T1000 (cell line): ENCODE measurements at places on chromosomes 6 and 20.
A peak's percentile ranks its signal among the peaks of the same experiment; 100 is the strongest.

DNA sequence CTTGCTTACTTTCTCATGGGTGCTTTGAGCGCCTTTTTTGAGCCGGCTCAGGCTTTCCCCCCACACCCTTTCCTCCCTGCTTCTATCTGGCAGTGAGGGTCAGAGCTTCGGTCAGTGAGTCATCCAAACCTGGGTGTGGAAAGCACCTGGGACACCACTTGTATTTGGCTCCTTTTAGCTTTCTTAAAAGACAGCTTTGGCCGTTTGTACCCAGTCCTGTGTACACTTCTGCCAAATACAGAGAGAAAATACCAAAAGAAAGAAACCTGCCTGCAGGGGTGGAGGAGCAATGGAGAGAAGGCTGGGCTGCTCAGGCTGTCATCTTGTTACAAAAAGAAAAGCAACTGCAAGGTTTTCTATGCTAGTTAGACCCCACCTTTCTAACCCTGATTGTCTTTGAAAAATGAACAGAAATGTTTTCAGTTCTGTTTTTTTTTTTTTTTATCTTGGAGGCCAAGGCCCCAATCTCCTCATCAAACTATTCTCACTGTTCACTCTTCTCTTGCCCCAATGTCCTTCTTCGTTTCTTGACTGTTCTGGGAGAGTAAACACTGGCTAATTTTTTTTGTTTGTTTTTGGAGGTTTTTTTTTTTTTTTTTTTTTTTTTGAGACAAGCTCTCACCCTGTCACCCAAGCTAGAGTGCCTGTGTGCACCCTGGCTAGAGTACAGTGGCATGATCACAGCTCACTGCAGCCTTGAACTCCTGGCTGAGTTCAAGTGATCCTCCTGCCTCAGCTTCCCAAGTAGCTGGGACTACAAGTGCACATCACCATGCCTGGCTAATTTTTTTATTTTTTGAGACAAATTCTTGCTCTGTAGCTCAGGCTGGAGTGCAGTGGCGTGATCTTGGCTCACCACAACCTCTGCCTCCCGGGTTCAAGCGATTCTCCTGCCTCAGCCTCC, 76.4 kb downstream of the SSR1 start:
- DNase-seq = no peak

DNA sequence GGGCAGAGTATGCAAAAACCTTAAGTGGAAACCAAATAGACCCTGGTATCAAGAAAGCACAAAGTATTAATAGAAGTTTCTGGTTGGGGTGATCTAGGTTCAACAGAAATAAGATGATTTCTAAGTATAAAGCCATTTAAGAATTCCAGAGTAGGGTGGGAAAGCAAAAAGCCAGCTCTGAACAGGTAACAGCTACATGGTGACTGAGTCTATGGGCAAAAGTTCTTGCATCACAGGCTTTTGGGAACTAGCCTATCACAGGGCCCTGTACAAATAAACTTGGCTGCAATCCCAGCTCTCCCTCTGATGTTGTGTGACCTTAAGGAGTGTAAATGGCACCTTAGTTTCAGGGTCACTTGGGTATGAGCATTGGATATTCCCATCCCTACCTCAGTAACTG, 5.5 kb downstream of the TCF19 start:
- DNase-seq = no peak

DNA sequence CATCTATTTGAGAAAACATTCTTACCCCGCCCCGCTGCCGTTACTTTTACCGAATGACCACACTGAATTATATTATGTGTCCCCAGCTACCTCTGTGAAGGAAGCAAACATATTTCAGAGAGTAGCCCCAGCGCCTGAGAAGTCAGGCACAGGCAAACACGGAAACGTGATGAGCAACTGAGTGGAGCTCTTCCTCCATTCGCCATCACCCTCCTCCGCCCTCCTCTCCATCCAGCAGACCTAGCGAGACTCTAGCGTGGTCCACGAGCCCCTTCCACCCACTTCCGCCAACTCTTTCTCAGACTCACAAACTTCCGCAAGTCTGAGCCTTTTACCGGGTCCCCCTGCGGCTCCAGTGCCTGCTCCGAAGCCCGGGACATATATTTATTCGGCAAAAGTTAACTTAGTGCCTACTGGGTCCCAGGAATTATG, 582 bp downstream of the SNRPB start:
- peak; percentile 29 for DNase-seq

DNA sequence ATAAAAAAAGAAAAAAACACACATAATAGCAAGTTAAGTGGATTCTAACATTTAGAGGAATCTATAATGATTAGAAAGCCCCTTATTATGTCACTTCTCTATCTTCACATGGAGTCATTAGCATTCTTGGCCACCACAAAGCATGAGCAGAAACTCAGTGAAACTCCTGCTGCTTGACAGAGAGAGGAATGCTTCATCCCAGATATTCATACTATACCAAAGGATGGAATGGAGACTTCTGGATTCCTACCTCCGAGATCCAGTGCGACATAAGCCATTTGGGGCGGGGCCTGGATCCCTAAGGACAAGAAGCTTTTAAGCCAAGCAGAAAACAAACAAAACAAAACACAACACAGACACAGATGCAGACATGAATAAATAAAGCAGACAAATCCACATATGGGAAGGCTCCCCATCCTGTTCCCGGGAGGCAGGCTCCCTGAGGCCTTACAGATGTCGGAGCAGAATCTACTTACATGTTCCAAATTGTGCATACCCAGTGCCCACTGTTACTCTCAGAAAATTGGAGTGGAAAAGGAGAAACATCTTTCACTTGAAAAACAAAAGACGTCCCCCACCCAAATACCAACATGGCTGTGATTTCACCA, 727.3 kb downstream of the MAFB start:
- no peak for DNase-seq

GRCh38 chr6:20946022-20946421, 411.8 kb downstream of the CDKAL1 start:
- DNase-seq = no peak

- DNase-seq = no peak
Measured at GRCh38 chr20:19699180-19699971, 58.7 kb upstream of the RIN2 start.

DNA sequence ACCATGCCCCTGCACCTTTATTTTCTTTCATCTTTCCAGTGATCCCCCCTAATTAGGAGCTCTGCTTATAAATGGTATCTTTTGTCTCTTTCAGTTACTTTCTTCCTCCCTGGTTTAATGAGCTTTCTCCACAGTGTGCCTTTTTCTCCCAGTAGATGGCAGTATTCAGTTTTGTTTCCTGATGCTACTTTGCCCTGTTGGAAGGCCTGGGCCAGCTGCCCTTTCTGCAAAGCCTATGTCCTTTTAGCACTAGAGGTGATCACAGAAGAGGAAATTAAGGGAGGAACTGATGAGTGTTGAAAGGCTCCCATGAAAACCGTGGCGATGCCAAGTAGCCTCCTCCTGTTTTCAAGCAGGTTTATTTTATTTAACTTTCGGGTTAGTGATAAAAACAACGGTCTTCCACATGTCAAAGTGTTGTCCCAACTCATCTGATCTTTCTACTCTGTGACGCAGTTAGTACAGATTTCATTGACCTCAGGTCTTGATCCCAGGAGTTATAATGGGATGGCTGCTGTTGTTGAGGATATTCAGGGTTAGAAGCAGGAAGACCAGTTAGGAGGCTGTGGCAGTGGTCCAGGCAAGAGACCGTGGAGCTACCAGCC, 184.2 kb upstream of the BMP2 start:
- peak; percentile 15 for DNase-seq

GRCh38 chr6:3364391-3364790, 92.5 kb downstream of the SLC22A23 start:
- DNase-seq = no peak
